ENCODE measurements at places on chromosomes 1 and 21.

DNA sequence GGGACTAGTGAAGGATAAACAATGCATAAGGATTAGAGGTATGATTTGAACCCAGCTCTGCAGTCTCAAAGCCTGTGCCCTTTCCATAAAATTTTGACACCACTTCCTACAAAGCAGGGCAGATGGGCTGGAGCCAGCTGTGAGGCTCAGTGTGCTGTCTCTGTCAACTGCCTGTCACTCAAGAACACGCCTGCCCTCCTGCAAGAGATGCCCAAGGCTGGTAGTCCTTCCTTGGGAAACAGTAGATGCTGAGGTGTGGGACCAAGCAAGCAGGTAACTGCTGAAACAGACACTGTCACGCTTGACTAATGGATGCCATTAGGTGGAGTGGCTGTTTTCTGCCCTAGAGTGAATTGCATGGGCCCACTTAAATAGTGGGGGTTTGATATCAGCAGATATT, 402.0 kb downstream of the PTPRU start:
- DNase-seq, result no peak

DNA sequence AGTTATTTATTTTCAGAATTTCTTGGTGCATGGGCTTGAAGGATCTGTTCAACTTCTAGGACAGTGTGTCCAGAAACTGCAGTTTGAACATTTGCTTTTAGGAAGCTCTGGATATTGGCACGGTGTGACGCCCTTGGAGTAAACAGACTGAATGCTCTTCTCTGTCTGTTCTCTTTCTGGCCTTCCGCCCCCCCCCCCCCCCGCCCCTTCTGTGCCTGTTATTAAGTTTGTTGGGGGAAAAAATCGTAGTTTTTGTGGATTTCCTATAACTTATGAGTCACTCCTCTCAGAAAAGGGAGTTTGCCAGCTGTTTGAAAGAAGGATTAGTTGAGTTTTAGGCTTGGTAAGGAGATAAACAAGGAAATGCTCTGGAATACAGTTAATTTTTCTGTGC, 1.2 kb downstream of the KCTD3 start:
- no peak for DNase-seq

DNA sequence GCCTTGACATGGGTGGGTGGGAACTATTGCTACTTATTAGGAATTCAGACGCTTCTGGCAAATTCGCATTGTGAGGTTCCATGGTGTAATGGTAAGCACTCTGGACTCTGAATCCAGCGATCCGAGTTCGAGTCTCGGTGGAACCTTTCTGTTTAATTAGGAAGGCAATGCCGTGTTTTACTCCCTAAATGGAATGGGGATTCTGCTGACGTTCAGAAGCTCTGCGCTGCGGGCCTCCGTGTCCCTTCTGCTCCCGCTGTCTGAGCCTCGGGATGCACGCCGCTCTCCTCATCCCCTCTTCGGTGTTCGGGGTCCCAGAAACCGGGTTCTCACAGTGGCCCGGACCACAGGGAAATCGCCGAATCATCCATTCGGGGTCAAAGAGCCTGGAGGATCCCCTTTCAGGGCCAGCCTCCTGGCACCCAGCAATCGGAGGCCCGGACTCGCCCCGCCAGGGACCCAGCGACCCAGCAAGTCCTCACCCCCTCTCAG, 280.3 kb downstream of the FAM72C start:
- DNase-seq, result no peak

DNA sequence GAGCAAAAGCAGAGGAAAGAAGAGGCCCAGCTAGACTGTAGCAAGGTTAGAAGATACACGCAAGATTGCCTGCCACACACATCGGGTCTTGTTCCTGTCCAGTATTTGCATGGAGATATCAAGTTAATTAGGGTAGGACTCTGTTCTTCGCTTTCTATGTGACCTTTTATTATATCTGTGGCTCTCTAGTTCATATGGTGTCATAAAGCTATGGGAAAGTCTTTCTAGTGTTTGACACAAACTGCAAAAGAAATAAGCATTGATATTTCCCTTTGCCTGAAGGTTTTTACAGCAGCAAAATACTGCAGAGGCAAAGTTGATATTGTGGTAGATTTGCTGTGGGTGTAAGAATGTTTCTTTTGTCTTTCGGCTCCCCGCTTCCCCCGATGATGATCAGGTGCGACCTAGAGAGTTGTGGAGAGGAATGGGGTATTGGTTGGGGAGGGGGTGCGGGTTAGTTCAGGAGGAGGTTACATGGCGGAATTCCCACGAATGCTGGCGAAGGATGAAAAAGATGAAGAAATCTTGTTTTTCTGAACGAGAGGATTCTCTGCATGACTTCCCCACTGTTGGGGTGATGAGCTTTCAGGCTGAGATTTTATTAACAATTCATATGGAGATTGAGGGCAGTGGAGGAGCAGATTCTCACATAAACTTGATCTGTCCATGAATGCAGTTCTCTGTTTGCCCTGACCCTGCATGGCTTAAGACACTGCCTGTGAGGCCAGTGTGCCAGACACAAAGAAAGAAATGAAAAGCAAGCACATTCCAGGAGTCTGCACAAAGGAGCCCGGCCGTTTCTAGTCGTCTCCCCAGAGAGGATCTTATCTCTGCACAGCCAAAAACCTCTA, 550.2 kb downstream of the USP25 start:
- DNase-seq, result no peak

DNA sequence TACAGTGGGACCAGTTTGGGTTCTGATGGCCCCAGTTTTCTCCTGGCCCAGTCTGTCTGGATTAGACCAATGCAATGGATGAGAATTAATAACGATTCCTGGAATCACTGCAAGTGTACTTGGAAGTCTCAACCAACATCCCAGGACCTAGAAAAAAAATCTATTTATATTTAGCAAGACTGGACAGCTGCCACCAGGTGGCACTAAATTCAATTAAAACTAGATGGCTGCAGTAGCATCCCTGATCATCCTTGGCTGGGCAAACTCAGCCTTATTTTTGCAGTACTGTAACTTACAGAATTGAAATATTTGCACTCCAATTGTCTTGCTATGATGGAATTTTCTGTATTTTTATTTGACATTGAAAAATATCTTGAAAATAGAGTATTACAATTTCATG, 165.7 kb downstream of the NCAM2 start:
- no peak for DNase-seq

GRCh38 chr1:206430031-206430983, 40.0 kb upstream of the IKBKE start:
- DNase-seq, result no peak

- DNase-seq, result no peak
These were observed 135.4 kb downstream of the PROX1 start for GRCh38 chr1:214123061-214123784.

GRCh38 chr1:230975636-230976035, 3.0 kb downstream of the TTC13 start:
- no peak for DNase-seq

DNA sequence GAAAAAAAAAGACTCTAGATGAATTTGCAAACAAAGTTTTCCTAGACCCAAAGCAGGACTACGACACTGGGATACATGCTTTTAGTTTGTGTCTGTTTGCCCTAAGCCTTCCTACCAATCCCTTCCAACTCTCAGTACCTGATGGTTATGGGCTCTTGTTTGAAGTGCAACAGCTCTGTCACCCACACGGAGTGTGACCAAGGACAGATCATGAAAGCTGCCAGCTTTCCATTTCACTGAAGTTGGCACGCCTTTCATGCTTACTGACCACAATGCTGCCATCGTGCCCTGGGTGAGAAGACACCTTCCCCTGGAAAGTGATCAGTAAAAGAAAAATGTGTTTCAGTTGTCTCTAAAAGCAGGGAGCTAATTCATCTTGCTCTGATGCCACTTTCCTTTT, 312.5 kb upstream of the PTBP2 start:
- no peak for DNase-seq

GRCh38 chr1:42282024-42282579, 52.9 kb downstream of the FOXJ3 start:
- DNase-seq, result no peak

DNA sequence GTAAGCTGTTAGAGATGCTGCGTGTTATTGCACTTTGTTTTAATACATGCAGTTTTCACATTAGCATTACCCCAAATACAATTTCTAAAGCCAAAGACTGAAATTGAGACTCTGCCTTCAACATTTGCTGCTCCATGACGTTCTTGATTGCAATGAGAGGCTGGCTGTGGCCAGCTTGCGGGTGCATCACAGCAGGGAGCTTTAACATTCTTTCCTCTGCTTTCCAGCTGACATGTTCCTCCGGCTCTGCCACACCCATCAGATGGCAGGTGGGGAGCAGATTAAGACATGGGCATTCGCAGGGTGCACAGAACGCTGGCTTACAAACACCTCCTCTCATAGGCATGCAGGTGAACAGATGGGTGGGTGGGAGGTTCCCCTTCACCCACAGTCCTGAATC, 314.1 kb downstream of the DISC1 start:
- no peak for DNase-seq

GRCh38 chr1:21873761-21874160, 61.7 kb downstream of the LDLRAD2 start:
- no peak for DNase-seq

GRCh38 chr1:55506740-55507577, 291.8 kb upstream of the USP24 start:
- DNase-seq, result no peak

DNA sequence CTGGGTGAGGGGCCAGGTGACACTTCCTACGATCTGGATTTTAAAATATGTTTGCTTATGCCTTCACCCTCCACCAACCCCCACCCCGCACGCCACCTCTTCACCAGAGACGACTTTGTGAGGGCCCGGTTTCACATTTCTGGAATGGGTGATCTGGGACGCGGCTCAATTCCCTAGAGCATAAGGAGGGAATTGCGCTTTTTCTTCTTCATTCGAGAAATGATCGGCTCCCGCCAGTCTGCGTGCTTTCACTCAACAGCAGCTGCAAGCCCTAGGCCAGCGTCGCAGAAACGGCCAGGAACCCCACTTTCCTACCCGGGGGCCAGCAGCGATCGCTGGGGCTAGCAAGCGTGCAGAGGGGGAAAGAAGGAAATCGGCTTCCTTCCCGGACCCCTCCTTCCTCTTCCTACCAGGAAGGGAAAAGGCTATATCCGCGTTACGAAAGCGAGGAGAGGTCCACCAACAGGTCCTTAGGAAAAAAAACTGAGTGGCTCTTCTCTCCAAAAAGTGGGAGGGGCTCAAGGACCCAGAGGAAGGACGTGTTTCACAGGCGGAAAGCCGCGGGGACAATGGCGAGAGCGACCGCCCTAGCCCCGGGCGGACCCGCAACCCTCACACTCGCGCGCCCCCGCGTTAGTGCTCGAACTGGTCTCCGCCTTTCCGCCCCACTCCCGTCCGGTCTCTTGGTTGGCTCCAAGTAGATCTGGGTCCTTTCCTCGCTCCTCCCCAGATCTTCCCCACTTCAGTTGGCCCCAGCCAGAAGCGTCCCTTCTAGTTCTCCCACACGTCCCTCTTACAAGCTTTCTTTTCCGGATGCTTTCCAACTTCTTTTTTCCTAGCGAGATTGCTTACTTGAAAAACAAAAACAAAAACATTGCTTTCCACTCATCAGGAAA, 1.1 kb upstream of the ADAMTS1 start:
- no peak for DNase-seq
